ENCODE measurements at places on chromosomes 2 and 18.

DNA sequence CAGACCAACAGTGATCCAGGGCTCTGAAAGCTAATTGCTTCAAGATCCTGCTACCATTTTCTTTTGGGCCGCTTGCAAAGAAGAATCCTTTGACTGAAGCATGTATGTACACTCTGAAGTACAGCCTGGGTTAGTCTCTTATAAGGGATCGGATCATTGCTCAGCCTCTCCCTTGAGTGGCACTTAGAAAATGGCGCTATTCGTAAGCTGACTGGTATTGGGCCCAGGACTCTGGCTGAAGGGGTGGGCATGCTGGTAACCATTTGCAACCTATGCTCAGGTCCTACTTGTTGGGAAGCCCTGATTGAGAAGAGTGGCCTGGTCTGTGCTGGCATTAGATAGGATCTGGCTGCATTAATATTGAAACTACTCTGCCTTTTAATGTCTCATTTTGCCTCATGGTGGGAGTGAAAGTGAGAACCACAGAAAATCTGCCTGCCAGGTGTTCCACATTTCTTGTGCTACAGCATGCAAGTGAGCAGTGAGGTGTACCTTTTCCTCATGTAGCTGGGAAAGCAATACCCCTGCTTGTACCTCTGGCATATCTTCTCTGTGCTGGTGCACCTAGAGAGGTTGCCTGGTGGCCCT lies 661 bp upstream of the MGAT5 start:
- DNase-seq: no peak

GRCh38 chr2:74587664-74588277 lies 33.3 kb downstream of the DOK1 start:
- DNase-seq: no peak

DNA sequence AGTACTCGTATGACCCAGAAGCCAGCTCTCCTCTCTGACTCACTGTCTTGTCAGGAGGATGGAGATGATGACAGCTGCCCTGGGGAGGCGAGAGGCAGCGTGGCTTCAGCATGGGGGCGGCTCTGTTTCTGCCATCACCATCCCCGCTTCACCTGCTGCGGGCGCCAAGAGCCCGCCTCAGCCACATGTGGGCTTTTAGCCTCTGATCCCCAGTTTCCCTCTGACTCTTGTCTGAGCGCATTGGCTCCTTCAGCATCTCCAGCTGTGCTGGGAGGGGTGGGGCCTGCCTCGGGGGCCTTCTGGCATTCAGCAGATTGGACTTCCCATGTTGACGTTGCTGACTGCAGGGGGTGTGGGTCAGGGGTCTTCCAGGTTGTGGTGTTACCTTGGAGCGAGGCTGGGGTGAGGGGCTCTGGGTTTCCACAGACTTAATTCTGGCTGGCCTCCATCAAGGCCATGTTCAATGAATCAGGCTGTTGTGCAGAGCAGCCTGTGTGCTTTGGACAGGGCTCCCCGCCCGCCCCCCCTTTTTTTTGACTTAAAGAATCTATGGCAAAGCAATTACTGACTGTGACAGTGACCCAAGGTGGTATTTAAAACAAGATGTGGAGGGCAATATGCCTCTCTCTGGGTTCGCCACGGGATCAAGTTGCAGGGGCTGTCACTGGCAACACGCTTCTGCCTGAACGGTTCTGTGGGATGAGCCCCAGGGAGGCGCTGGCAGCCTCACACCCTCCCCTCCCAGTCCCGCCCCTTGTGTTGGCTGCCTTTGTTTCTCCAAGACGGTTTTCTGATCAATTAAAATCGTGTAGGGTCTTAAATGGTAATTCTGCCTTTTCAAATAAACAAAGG lies 228.3 kb downstream of the LDLRAD4 start:
- DNase-seq: no peak

DNA sequence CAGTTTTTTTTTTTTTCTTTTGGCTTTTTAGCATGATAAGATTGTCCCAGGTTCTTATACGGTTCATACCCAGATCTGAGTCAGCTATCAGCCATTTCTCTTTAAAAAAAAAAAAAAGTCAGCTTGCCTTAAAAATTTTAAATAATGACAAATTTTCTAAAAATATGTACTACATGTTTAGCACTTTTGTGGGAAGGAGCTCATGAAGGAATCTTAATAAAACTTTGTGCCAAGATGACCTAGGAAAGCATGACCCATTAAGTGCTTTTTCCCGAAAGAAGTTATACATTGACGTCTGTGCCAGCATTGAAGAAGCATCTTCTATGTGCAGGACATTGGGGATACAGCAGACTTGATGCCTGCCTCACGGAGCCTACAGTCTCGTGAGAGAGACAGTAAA lies 4.5 kb upstream of the RBMS1 start:
- DNase-seq: no peak

- DNase-seq: no peak
These were observed 27.4 kb upstream of the C2orf69 start for GRCh38 chr2:199883474-199884212.

DNA sequence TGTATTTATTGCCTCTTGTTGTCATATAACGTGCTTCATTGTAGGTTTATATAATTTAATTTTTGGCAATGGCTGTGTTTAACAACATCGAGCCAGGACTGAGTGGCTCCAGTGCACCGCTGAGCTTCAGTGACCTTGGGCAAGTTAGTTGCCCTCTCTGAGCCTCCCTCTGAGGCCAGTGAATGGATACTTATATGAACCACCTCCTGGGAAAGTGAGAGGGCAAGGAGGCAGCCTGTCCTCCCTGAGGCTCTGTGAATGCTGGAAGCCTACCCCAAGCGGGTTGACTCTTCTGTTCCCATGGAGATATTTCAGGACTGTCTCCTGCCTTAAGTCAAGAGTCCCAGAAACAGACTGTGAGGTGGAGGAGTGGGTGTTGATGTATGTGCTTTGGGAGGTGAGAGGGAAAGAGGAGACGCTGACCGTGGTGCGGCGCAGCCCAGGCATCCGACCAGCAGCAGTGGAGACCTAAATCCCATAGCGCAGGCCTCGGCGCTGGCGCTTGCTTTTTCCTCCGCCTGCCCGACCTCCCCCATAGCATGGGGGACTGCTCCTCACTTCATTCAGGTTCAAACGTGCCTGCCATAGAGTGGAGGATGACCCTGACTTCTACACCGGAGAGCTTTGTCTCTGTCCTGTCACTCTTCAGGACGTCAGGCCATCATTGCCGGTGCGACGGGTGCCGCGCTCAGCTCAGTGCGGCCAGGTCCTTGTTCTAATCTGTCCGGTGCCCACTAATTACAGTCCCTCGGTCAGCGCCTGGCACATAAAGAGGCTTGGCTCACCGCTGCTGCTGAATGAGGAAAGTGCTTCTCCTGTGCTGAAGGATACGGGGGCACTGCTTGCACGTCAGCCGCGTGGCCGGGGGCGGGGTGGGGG lies 167.3 kb upstream of the HS6ST1 start:
- no peak for DNase-seq

Data from GOT3 (cell line).